ENCODE measurements at places on chromosomes 11 and 22.
A peak's percentile ranks its signal among the peaks of the same experiment; 100 is the strongest.

GRCh38 chr11:134438542-134439537 lies 26.8 kb upstream of the B3GAT1 start:
- peak; percentile 18 for DNase-seq

DNA sequence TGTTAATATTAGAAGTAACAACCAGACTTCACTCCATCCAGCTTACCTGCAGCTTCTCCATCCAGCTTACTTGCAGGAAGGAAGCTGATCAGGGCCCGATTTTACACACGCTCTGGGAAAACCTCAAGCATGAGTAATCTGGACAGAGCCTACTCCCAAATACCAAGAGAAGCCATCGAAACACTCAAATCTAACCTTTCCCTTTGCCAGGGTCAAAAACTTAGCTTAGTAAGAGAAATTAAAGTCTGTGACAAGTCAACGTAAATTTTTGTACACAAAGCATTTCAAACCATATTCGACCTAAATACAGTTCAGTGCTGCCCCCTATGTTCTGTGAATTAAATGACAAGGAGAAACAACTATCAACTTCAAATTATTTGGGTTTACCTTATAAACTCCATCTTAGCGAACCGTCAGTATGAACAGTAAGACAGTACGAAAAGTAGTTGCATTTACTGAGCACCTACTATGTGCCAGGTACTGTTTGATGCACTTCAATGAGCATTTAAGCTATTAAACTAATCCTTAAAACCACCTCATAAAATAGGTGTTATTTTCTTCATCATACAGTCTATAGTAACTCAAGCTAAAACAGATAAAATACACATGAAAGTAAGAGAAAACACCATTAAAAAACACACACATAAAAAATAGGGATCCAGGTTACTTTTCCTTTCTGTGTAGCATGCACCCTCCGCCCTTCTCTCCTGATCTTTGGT lies 36.9 kb downstream of the ARFGAP3 start:
- DNase-seq = no peak

DNA sequence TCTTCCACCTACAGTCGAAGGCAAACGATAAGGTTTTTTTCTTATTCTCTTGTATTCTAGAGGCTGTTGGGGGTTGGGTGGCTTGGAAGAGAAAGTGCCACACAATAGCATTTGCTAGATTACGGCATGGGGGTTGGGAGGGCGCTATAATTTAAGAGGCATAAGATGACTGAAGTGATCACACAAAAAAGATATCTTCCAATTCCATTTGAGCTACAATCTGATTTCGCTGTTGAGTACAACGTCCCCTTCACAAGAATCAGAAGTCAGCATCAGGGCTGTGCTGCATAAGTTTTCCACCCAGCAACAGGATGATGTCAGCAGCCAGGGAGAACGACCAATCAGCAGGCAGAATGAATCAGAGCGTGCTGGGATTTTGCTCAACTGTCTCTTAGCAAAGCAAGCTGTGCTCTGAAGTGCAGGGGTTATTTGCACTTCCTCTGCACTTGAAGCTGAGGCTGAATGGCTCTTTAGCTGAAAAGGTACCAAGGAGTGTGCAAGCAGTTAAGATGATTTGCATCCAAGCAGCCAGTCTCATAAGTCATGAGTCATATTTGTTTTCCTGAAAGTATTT lies 23.2 kb upstream of the SESN3 start:
- peak; percentile 94 for DNase-seq

DNA sequence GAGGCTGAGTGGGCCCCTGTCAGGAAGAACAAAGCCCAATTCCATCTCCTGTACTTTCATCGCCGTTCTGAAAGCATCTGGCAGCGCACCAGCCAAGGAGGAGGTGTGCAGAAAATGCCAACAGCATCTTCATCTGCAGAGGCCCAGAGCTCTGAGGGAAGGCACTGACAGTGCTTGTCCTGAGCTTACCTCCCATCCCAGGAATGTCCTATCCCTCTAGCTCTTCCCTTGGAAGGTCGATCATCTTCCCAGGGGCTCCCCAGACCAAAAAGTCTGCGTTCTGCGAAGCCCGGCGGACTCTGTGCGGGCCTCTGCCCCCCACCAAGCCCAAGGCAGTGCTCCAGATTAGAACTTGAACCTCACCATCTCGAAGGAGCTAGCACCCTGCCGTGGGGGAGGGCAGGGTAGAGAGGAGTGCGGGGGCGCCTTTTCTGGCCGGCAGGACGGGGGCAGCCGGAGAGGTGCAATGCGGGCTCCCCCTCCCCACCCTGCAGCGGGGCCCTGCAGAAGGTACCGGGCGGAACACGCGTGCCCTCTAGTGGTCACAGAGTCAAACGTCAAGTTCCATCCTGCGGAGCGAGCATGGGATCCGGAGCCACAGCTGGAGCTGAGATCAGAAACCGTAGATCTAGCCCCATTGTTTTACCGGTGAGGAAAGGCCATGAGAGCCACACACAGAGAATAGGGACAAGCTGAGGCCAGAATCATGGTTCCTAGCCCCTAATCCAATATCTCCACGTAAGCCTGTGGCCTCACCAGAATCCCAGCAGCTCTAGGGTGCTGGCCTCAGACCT lies 5.0 kb downstream of the SCN2B start:
- DNase-seq = peak; percentile 89

DNA sequence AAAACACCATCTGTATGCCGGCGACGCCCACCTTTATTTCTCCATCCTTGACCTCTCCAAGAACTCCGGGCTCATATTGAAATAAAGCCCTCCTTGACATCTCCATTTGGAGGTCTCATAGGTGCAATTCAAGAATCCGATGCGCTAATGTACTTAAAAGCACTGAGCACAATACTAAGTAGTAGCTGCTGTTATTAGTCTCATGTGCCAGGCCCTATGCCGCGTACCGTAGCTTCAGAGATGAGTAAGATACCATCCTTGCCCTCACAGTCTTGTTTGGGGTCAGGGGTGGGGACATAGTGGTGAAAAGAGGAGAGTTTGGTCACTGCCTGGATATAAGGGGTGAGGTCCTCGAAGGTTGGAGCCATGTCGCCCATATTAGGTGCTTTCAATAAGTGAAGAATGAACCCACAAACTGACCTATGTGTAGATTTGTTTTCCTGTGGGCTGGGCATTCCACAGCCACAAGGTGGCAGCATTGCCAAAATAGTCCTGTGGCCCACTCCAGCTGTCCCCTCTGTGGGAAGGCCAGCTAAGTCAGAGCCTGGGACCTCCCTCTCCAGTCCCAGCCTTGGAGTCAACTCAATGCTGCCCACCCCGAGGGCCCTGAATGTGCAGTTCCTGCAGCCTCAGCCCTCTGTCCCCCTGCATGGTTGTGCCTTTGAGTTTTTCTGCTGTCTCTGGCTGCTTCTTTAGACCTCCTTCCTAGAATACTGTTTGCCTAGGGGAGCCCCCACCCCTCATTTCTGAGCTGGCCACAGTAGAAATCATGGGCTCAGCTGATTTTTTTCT lies 6.5 kb downstream of the DCPS start:
- DNase-seq = peak; percentile 87

GRCh38 chr11:48037709-48038468 lies 57.5 kb downstream of the PTPRJ start:
- no peak for DNase-seq

DNA sequence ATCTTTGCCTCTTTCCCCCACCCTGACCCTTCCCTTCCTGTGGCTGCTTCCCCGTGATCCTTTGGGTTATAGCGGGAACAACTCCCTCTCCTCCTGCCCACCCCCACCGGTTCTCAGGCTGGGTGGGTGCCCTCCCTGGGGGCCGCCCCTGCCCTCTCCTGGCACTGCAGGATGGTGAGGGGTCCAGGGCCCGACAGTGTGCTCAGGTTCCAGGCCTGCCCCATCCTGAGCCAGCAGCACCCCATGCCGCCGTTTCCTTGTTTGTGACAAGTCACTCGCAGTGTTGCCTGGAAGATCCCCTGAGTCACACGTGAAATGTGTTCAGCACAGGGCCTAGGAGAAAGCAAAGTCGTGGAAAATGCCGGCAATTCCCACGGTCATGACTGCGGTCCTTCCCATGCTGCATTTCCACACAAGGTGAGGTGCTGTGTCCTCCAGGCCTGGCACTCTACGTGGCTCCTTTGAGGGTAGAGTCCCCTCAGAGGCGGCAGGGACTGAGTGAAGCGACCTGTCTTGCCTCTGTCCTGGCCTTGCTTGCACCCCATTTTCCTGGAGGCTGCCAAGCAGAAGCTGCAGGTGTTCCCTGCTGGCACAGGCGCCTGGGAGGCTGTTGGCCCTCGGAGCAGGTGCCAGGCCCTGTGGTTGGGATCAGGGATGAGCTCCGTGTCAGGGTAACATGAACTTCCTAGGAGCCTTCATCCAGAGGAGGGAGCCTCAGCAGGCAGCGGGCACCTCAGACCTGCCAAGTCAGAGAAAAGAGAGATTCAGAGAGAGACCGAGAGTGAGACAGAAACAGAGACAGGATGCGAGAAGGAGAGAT lies 80.5 kb upstream of the LINC01488 start:
- no peak for DNase-seq

- no peak for DNase-seq
These were observed 426.4 kb upstream of the LUZP2 start for GRCh38 chr11:24070435-24070834.

DNA sequence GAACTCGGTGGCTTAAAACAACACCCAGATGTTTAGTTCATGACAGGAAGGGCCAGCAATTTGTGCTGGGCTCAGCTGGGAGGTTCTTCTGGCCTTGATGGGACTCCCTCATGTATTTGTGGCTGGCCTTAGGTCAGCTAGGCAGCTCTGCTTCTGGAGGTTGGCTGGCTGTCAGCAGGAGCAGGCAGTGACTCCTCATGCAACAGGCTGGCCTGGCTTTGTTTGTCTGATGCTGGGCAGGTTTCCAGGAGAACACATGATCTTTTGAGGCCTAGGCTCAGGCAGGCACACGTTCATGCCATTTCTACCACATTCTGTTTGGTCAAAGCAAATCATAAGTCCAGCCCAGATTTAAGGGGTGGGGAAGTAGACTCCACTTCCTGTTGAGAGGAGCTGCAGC lies 571.2 kb downstream of the TBC1D22A start:
- no peak for DNase-seq

- no peak for DNase-seq
These were observed 12.1 kb upstream of the EIF3D start for GRCh38 chr22:36540867-36541642.

DNA sequence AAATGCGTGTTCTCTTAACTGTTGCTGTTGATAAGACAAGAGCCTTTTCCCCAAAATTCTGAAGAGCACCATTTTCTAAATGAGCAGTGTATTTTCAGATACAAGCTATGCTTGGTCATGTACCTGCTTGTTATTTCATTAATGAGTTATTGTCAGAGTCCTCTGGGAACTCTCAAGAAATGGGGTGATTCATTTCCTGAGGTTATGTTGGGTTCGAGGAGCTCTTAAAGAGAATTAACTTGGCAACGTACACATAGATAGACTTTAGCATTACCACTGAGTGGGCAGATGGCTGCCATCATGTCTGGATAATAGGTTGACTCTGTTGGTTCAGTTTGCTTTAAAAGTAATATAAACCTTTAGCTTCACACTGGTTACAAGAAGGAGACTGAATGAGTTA lies 87.9 kb upstream of the SORL1-AS1 start:
- no peak for DNase-seq

GRCh38 chr11:113651023-113651422 lies 55.1 kb downstream of the TMPRSS5 start:
- DNase-seq = no peak
